Caki2 (cell line): ENCODE measurements at places on chromosomes 4 and X. TPM values are rescaled to one million over a fixed set of nuclear protein-coding genes. Genes with fewer than 3 reads are reported as not detected.

ASB12 gene
- total RNA-seq: 0.17 TPM in 1 of 2 replicates, not detected in the other

DMP1 gene
- total RNA-seq: not detected in 2 replicates

EIF2S3 gene
- total RNA-seq: 91.3 and 109 TPM in 2 replicates

ARMCX5 gene
- 22.1 and 33.6 TPM in 2 replicates for total RNA-seq

MTMR8 gene
- 0.20 and 2.2 TPM in 2 replicates for total RNA-seq

GAGE2A gene
- total RNA-seq: not detected in 2 replicates

CD38 gene
- total RNA-seq: not detected in 2 replicates

SSX3 gene
- total RNA-seq: not detected in 2 replicates

LDB2 gene
- not detected in 2 replicates for total RNA-seq

ADGRL3 gene
- not detected in 2 replicates for total RNA-seq

NPNT gene
- total RNA-seq: 4.4 TPM in 1 of 2 replicates, not detected in the other

FAM156B gene
- total RNA-seq: 29.0 and 32.1 TPM in 2 replicates

MCTS1 gene
- 127 and 146 TPM in 2 replicates for total RNA-seq

PLP1 gene
- total RNA-seq: not detected in 2 replicates

PIR gene
- 80.0 and 95.2 TPM in 2 replicates for total RNA-seq

TLR10 gene
- total RNA-seq: not detected in 2 replicates

DUX4 gene
- total RNA-seq: not detected in 2 replicates

FGFR3 gene
- 8.6 and 9.6 TPM in 2 replicates for total RNA-seq

POU3F4 gene
- not detected in 2 replicates for total RNA-seq

STAP1 gene
- not detected in 2 replicates for total RNA-seq

EPGN gene
- total RNA-seq: 0.81 TPM in 1 of 2 replicates, not detected in the other
